ENCODE measurements at places on chromosomes 3 and 15.

DNA sequence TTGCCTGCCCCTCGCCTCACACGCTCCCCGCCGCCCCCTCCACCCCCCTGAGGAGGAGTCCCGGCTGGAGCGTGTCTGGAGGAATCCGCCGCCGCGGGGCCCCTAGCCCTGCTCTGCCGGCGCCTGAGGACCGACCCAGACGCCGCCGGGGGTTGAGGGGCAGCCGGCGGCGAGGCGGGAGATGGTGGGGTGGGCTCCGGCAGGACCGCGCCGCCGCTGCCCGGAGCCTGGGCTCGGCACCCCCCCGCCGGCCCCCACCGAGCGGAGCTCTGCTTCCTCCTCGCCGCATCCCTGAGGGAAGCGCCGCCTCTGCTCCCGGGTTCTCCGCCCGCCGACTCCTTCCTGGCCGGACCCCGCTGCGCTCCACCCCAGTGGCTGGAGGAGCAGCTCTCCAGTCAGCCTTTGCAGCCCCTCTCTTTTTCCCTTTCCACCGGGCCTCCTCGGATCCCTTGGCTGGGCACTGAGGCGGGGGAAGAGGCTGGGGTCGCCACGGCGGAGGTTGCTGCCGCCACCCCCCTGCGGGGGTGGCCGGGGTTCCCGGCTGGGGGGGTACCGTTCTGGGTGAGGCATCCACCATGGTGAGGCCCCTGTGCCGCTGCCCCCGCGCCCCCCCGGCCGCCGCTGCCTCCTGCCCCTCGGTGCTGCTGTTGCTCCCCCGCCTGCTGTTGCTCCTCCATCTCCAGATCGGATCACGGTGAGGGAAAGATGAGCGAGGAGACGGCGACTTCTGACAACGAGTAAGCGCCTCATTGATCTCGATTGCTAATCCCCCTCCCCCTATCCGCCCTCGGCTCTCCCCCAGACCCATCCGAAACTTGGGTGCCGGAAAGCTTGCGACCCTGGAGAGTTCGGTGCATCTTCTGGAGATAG lies at the start of gene SPRED1:
Gene SPRED1, plus strand, starts transcription at position 356 of the 870 bp plus-strand sequence. Its CDS starts 350 bp downstream, at position 706.
- no peak for DNase-seq

GRCh38 chr3:31704591-31705179 lies 172.0 kb downstream of the STT3B start:
- DNase-seq: no peak

DNA sequence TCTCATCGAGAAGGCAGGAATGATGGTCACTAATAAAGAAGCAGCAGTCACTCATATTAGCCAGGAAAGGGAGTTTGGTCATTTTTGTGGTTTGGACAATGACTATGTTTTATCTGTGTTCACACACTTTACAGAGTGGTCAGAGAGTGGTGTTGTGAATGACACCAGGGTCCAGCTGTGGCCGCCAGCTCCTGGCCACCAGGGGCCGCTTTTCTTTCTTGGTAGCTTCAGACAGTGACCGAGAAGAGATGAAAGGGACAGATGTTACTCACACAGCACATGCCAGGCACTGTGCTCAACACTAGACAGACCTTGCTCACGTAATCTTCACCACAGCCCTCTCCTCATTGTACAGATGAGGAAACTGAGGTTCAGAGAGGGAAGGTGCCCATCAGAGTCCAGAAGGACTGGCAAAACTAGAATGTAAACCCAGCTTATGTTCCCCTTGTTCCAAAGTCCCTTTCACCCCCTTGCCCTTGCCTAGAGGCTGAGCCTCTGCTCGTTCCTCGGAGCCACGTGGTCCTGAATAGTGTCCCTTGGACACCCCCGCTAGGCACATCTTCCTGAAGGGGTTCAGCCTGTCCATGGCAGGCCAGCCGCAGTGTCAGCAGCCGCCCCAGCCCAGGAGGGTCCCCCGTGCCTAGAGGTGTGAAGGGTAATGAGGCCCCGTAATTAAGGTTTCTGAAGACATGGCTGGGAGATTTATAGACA lies 55.6 kb downstream of the CYP11A1 start:
- DNase-seq: no peak

- no peak for DNase-seq
Observed at GRCh38 chr15:26098801-26099200, 235.7 kb upstream of the ATP10A start.

DNA sequence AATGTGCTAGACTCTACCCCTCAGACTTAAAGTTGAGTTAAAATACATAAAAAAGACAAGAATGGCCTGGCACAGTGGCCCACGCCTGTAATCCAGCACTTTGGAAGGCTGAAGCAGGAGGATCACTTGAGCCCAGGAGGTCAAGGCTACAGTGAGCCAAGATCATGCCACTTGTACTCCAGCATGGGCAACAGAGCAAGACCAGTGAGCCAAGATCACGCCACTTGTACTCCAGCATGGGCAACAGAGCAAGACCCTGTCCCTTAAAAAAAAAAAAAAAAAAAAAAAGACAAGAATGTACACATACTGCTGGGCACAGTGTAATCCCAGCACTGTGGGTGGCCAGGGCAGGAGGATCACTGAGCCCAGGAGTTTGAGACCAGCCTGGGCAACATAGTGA lies 17.4 kb downstream of the DIS3L start:
- DNase-seq: no peak

GRCh38 chr3:79159736-79160135 lies 608.1 kb downstream of the ROBO1 start:
- DNase-seq: no peak

DNA sequence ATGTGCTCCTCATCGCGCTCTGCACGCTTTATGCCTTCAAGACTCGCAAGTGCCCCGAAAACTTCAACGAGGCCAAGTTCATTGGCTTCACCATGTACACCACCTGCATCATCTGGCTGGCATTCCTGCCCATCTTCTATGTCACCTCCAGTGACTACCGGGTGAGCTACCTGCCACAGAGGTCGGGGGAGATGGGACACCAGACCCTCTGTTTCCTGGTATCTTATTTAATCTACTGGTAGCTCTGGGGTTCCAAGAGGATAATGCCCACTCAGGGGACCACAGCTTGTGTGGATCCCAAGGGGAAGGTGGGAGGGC lies 9.1 kb downstream of the GRM2 start:
- DNase-seq: no peak

GRCh38 chr3:62144482-62144881 lies 228.9 kb downstream of the FEZF2 start:
- DNase-seq: no peak

DNA sequence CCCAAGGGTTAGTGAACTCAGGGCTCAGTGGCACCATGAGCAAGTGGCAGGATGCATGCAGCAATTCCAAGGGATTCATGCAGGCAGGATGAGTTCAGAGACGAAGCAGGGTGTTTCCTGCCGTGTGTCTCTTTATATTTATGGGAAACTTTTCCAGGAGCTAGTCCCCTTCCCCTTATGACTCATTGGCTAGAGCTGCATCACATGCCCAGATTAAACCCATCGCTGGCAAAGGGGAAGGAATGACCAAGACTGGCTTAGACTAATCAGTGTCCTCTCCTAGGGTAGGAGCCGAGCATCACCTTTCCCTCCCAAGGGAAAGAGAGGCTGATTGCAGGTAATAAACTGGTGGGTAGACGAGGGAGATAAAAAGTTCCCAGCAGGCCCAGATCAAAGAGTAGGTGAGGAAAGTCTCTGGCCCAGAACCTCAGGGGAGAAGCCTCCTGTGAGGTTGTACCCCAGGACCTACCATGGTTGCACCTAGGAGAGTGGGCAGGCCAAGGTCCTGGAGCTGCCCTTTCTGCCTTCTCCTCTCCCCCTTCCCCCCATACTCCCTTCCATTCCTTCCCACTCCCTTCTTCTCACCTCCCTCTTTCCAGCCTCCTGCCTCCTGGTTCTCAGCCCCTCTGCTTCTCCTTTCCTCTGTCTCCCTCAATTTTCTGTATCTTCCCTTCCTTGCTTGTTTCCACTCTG lies 67.8 kb upstream of the ITGA11 start:
- no peak for DNase-seq

DNA sequence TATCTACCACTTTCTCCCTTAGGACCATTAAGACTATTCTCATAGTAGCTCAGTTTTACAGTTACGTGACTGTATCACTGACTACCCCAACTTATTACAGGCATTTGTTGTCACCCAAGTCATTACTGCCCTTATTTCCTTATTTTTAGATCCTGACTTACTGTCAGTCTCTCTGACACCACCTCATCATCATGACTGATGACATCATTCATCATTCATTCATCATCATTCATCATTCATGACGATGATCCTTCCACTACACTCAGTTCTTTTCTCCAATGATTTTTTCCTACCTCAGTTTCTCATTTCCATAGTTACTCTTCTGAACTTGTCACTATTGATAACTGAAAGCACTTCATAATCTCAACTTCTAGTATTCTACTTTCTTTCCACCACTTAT lies 83.8 kb downstream of the ADAM10 start:
- no peak for DNase-seq

- no peak for DNase-seq
Observed at GRCh38 chr3:31687020-31687802, 154.5 kb downstream of the STT3B start.

GRCh38 chr3:184334470-184335158 lies 2.8 kb upstream of the FAM131A start:
- no peak for DNase-seq

- no peak for DNase-seq
Observed at GRCh38 chr3:109337393-109337792, at the start of gene DPPA4. Gene DPPA4 (minus strand): TSS chr3:109337546. CDS start chr3:109337517, 29 bp downstream.

DNA sequence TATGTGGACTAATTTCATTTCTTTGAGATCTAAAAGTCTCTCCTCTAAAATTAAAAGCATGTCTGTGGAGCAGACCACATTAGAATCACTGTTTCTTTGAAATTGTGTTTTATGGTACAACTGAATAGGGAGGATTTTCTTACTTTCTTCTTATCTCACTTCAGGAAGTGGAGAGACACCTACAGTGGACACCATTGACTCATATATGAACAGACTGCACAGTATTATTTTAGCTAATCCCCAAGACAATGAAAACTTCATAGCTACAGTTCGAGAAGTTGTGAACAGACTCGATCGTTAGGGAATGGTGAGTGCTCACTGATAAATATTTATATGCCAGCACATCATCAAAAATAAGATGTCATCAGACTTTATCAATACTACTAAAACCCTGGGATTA lies 58.3 kb downstream of the HMG20A start:
- DNase-seq: no peak

DNA sequence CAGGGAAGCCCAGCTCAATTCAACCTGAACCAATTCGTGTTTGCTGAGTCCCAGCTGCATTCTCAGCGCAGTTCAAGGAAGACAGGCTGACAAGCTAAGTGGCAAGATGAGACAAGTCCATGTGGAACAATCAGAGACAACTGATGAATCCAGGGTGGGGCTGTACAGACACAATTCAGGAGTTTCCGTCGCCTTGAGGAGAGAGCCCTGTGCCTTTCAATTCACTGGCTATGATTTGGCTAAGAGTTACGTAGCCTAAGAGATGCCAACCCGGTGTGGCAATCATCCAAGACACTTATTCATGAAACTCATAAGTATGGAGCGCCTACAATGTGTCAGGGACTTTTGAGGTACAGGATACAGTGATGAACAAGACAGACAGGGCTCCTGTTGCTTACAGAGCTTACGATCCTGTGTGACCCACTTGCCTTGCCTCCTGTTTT lies 15.5 kb upstream of the ZBED2 start:
- no peak for DNase-seq

DNA sequence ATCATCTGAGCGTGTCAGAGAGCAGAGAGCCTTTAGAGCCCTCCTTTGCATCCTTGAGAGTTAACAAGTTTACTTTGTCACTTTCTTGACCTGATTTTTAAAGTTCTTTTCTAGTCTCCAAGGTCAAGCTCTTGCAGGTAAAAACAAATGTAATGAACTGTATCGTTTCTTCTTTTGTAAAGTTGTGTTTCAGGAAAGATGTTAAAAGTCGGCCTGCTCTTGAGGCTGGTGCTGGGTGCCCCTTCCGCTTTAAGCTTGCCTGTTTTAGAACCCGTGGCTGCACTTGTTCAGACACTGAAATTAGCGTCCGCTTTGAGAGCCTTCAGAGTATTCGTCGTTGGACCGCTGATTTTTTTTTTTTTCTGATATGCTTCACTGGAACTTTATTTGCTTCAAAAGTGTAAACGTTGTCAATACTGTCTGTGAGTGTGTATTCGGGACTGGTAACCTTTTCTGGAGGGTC lies 52.6 kb upstream of the ULK4 start:
- DNase-seq: no peak

GRCh38 chr15:40100123-40100946 lies 8.3 kb downstream of the BMF start:
- no peak for DNase-seq

- no peak for DNase-seq
Observed at GRCh38 chr3:117989982-117990381, 1044.7 kb downstream of the IGSF11 start.

- DNase-seq: no peak
Observed at GRCh38 chr15:69852482-69852881, 245.2 kb downstream of the TLE3 start.

Data from stimulated activated CD8-positive, alpha-beta memory T cell treated with anti-CD3 and anti-CD28 coated beads, Interleukin-4, amount 100 ng/mL, for 4 hours (primary cell).